ENCODE measurements at places on chromosomes 6 and 20.

DNA sequence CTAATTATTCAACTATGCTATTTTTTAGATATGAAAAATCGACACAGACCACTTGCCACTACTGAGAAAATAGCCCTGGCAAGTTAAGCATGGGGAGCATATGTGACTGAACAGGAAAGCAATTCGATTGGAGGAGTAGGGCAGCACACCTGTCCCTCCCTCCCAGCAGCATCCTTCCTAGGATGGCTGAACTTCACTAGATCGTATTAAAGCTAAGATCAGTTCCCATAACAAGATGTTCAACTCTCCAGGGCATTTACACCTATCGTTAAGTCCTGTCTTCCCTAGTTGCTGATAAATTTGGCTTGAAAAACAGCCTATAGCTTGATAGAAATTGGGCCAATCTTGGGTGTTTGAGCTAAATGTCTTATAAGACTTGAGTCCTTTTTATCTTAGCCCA, 7.0 kb downstream of the PPP1R10 start:
- no peak for DNase-seq

GRCh38 chr6:85078058-85078457, 313.7 kb upstream of the TBX18 start:
- DNase-seq = no peak

- no peak for DNase-seq
Measured at GRCh38 chr6:56244528-56245253, 2.7 kb downstream of the COL21A1 start.

GRCh38 chr6:40845553-40845952, 193.5 kb downstream of the UNC5CL start:
- no peak for DNase-seq

DNA sequence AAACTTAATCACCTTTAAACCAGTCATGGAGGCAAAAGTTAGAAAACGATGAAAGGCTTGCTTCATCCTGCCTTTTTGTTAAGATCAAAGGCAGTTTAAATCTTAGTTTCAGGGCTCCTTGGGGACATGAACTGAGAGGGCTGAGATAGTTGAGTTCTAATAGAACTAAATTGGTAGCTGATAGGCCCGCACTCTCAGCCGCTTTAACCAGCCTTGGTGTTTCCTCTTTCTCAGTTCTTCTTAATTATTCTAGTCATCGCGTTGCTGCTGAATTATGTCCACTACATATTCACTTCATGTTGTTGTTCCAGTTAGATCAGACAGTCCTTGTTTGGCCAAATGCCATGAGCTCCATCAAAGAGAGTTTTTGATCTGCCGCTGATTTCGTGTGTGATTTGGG, 72.5 kb downstream of the ANKS1A start:
- no peak for DNase-seq

GRCh38 chr6:3812596-3812995, 36.6 kb upstream of the FAM50B start:
- DNase-seq = no peak

DNA sequence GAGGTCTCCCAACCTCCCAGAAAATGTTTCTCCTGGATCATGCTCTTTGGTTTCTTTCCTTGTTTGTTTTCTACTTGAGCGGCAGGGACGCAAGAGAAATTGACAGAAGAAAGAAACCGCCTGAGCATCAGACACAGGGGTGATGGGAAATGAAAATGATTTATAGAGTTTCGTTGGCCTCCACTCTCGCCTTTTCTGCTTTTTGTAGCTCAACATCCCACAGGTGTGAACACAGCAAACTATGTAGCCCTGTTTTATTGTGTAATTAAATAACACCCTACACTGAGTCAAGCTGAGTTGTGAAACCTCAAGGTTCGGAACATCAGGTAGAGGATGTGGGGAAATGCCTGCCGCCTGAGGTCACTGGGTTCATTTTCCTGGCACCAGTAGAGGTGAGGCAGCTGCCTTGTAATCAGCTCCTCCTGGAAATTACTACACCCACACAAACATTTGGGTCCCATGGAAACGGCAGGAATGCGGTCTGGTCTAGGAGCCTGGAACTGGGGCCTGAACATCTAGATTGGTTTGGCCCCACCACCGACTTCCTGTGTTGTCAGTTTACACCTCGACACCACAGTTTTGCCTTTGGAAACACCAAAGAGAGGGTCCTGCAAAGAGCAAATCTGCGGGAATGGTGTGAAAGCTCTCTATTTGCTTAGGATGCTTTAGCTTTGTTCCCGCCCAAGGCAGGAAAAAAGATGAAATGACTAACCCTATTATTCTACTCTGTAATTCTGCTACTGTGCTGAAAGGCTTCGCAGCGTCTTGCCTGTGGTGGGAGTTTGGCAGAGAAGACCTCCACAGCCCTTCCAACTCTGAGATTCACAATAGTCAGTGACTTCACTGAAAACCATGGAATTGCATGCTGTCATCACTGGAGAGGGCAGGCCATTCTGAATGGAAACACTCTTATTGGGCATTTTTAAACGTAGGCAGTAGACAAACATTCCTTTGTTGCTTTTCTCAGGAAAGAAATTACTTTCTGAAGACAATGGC, 53.0 kb downstream of the ADAT2 start:
- DNase-seq = peak; percentile 10

DNA sequence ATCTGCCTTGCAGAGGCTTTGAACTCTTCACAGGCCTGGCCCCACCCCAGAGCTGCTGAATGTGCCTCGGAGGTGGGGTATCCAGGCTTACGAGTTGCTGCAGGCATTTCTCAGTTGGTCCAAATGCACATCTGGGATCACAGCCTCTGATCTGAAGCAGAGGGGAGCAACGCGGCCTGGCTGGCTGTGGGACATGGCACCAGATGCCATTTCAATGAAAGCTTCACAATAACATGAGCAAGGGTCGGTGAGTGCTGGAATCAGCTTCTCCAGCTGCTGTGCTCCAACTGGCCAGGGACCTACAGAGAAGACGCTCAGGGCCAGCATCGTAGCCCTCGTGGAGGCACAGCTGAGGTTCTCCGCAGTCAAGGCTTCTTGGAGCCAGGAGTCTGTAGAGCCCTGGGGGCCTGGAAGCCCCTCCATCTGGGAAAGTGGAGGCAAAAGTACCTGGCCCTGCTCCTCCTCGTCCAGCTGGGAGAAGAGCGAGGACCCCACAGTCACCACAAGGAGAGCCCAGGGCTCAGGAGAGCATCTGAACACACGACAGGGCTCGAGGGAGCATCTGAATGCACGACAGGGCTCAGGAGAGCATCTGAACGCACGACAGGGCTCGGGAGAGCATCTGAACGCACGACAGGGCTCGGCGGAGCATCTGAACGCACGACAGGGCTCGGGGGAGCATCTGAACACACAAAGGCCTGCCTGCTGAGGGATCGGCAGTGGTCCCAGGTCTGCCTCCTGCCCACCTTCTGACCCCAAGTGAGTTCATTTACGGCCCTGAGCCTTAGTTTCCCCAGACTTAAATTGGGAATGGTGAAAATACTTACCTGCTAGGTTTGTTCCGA, 165.2 kb downstream of the DLL1 start:
- no peak for DNase-seq

DNA sequence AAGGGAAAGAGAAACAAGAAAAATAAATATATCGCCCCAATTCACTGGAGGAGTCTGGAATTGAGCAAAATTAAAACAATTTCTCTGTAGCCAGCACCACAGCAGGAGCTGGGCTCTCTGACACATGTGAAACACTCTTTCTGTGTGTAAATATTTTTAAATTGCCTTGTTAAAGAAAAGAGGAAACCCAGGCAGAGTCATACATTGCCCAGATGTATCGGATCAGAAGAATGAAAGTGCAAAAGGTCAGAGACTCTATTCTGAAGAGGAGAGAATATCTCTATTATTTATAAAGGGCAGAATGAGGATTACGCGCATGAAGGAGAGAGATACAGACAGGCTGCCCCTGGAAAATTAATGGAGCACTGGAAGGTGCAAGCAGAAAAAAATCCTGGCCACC, 127.0 kb upstream of the MAN1A1 start:
- DNase-seq = no peak

DNA sequence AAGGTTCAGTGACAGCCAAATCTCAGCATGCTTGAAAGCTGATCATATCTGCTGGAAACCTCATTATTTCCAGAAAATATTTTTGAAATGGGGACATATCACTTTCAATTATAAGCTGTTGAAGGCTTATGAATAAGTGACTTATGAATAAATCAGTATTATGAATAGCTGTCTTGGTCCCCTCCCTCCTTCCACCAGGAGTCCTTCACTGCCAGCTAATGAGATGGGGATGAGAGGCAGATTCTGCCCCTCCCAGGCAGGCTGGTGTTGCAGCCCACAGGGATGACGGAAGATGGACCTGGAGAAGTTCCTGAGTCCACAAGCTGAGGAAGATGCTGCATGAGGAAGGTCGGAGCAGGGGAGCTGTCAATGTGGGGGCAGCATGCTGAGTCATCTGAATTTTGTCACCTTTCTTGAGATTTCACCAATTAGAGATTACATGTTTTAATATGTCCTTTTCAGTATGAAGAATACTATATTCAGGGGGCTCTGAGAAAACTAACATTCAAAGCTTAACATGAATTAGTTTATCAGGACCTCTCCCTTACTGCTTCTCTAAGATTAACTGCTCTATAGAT, 112.2 kb downstream of the DTNBP1 start:
- no peak for DNase-seq

DNA sequence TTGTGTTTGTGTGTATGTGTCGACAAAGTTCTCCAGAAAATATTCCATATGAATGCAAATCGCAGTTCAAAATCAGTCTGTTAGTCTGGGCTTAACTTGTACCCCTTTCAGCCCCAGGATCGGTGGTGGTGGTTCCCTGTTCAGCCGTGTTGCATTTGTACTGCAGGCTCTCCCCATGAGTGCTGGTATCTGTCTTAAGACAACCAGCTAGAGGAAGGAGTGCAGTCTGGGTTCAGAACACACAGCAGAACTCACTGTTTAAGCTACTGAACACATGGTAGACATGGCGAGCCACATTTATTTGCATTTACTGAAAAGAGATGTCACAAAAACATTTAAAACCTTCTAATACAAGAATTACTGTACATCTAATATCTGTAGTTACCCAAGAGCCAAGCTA, 192.1 kb downstream of the ARID1B start:
- DNase-seq = no peak

GRCh38 chr20:4875578-4876067, 125.7 kb downstream of the SLC23A2 start:
- no peak for DNase-seq

DNA sequence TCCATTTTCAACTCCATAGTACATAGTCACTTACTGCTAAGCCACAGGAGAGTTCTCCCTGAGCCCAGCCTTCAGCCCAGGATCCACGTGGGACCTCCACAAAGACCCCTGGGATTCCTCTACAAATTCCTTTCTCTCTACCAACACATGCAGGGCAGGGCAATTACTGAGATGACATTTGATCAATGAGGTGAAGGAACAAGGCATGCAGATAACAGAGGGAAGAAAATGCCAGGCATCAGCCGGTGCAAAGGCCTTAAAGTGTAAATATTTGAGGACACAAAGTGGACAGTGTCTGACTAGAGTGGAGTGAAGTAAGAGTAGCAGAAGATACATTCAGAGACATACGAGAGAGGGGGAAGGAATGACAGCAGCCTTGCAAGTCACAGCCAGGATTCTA, 70.2 kb downstream of the HS3ST5 start:
- no peak for DNase-seq

- DNase-seq = no peak
Measured at GRCh38 chr6:154893917-154894316, 101.2 kb upstream of the TIAM2 start.

- DNase-seq = no peak
Measured at GRCh38 chr6:108133594-108134179, 32.1 kb upstream of the NR2E1 start.

- no peak for DNase-seq
Measured at GRCh38 chr6:79506251-79506650, 31.0 kb downstream of the LCA5 start.

- DNase-seq = no peak
Measured at GRCh38 chr20:23493172-23493772, 2.4 kb downstream of the CST8 start.

GRCh38 chr6:151993364-151993763, 185.9 kb downstream of the ESR1 start:
- no peak for DNase-seq

DNA sequence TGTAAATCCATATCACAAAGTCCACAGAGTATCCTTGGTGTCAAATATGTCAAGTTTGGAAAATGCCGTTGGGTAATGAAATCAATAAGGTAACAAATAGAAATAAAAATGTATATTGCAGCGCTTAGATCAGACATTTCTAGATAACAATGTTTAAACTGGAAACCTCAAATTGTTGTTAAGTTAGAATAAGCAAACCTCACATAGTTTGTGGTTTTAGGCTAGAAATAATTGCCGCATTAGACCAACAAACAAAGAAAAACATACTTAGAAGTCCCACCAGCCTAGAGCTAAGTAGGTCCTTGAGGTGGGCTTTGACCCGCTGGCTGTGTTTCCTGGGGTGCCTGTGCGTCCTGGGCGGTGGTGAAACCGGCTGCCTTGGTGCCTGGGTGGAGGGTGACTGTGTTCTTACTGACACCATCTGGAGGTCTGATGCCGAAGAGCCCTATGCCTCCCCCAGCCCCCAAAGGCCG, 71.4 kb downstream of the DACT2 start:
- DNase-seq = no peak

DNA sequence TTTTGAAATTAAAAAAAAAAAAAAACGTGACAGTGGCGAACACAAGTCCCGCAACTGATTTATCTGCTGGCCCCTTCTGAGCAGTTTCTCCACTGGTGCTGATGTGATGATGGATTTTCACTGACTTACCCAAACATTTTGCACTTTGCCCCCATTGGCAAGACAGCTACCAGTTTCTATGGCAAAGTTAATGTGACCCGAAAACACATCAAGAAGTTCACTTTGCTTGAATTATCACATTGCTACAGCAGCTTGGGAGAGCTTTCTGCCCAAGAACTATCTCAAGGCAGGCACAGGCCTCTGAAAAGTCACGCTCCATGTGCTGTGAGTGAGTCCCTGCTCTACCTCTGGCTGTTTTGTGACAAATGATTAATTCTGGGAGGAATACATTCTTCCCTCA, 127.9 kb upstream of the EDN1 start:
- DNase-seq = no peak

- DNase-seq = no peak
Measured at GRCh38 chr20:63150391-63150898, 65.5 kb downstream of the YTHDF1 start.

GRCh38 chr6:88650029-88650619, 313.3 kb downstream of the RNGTT start:
- no peak for DNase-seq

- DNase-seq = no peak
Measured at GRCh38 chr6:168239044-168239773, 80.4 kb downstream of the DACT2 start.

GRCh38 chr6:14108571-14109410, 8.8 kb upstream of the CD83 start:
- DNase-seq = no peak

GRCh38 chr6:132072831-132073230, 121.7 kb upstream of the CCN2 start:
- no peak for DNase-seq

DNA sequence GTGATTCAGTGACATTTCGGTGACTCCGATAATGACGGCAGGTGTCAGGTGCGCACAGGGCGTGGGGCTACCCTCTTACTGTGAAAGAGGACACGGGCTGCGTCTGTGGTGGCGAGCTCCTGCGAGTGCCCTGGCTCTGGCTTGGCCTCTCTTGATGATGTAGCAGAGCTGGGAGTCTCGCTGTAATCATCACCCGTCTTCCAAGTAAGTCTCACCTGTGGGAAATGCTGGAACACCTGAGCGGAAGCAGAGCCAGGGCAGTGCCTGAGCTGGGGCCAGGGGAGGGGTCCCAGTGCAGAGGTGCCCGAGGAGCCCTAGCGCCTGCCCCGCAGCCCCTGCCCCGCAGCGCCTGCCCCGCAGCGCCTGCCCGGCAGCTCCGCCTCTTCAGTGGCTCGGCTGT, 4.8 kb downstream of the OSBPL2 start:
- no peak for DNase-seq

All from activated CD8-positive, alpha-beta memory T cell treated with anti-CD3 and anti-CD28 coated beads for 1 hour (primary cell).